ENCODE measurements at places on chromosomes 7 and 10.

DNA sequence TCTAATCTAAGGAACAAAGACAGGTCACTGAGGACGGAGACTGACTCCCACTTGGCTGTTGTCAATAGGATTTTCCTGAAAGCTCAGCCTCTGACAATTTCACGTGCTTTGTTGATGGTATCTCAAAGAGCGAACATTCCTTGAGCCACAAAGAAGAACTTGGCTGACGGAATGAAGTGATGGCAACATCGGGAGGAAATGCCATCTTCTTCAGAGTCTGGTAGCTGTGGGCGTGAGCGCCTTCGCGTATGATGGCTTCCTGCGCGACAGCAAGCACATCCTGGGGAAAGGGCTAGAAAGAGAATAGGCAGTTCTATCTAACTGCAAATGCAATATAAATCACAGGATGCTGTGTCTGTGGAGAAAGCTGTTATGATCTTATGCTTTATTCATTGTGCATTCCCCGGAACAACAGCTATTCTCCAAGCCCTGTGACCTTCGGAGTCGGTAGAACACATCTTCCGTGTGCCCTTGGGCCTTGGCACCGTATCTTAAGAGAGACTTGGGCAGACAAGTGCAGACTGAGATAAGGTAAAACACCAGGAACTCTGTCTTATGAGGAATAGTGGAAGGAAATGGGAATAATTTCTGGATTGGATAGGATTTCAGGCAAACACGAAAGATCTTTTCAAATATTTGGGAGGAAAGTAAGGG is 19.6 kb upstream of the GTPBP4 start:
- no peak for DNase-seq

DNA sequence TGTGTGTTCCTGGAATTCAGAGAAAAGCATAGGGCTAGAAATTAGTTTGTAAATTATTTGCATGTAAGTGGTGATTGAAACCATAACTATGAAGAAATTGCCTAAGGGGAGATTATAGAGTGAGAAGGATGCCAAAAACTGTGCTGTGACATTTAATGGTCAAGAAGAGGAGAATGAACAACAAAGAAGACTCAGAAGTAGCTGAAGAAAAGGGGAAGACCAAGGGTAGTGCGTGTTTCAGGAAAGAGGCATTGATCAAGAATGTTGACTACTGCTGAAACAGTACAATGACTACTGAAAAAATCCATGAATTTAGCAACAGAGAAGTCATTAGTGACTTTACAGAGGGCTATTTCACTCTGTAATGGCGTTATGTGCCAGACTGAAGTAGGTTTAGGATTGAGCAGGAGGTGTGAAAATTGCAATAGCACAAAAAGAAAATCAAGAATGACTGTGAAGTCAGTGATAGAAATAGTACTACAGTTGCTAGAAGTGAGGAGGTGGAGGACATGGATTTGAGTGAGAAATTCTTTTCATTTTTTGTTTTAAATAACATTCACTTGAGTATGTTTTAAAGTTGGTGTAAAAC is 28.9 kb upstream of the SAMD9L start:
- no peak for DNase-seq

DNA sequence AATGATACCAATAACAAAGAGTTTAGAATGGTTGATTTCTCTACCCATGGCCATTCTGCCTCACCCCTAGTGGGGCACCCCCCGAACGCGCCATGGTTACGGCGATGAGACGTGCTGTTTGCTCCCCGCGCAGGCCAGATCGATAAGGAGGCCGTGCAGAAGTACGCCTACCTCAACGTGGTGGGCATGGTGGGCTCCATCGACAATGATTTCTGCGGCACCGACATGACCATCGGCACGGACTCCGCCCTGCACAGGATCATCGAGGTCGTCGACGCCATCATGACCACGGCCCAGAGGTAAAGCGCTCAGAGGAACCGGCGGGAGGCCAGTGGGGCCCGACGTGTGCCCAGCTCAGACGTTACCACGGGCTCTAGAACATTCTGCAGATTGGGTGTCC is 36.3 kb downstream of the PFKP start:
- no peak for DNase-seq

DNA sequence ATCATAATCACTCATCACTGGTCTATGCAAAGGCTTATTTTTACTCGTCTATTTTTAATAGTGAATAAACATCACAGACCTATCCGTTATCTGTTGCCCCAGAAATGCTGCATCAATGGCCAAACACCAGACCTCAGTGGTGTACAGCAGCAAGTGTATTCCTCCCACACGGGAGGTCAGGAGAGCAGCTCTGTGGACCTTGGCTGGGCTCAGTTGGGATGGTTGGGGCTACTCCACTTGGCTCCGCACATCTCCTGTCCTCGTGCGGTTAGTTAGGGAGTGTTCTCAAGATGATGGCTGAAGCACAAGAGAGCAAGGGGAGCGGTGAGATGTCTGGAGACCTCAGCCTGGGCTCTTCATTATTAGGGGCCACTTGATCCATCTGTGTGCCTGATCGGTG is 2.0 kb downstream of the AKR1E2 start:
- no peak for DNase-seq

- no peak for DNase-seq
Observed at GRCh38 chr7:101159696-101160674, 5.4 kb downstream of the VGF start.

- peak; percentile 75 for DNase-seq
Observed at GRCh38 chr7:6026011-6026819, 5.0 kb upstream of the ANKRD61 start.

DNA sequence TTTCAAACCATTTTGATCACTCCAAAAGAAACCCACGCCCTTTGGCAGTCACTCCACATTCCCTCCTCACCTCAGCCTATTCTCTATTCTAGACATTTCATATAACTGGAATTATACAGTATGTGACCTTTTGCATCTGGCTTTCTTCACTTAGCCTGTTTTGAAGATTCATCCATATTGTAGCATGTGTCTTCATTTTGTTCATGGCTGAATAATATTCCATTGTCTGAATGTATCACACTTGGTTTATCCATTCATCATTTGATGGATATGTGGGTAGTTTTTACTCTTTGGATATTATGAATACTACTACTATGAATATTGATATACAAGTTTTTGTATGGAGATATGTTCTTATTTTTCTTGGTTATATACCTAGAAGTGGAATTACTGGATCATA is 3.5 kb upstream of the OTUD1 start:
- DNase-seq = no peak

GRCh38 chr7:144834641-144835144 is 1.2 kb downstream of the TPK1 start:
- DNase-seq = peak; percentile 60

DNA sequence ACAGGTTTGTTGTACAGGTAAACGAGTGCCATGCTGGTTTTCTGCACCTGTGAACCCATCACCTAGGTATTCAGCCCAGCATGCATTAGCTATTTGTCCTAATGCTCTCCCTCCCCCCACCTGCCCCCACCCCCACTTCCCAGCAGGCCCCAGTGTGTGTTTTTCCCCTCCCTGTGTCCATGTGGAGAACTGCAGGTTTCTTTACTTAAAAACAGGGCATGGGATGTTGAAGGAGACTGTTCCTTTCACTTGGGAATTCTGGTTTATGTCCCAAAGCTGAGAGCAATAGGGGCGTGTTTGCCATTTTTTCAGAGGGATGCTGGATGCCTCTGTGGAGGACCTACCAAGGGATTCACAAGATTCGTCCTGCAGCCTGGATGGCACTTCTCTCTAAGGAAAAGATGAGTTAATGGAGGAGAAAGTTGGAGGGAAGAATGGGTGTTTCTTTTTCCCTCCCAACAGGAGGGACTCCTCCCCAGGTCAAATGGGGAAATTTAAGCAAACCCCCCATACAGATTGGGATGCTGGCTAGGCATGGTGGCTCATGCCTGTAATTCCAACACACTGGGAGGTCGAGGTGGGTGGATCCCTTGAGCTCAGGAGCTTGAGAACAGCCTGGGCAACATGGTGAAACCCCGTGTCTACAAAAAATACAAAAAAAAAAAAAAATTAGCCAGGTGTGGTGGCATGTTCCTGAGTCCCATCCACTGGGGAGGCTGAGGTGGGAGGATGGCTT is 136.0 kb downstream of the GALNT17 start:
- no peak for DNase-seq

DNA sequence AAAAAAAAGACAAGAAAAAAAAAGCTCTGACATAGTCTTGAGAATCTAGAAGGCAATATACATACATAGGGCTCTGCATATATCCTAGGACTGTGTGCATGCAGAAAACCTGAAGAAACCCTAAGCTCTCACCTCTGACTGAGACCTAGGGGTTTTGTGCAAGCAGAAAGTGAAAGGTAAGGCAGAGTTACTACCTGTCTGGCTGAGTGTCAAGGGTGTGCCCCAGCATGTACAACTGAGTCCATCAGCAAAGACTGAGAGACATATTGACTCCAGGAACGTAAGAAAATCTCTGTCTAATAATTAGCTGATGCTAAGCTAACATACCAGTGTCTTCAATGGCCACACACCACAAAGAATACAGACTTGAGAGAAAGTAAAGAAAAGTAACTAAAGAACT is 16.3 kb upstream of the HNRNPH3 start:
- DNase-seq = no peak

DNA sequence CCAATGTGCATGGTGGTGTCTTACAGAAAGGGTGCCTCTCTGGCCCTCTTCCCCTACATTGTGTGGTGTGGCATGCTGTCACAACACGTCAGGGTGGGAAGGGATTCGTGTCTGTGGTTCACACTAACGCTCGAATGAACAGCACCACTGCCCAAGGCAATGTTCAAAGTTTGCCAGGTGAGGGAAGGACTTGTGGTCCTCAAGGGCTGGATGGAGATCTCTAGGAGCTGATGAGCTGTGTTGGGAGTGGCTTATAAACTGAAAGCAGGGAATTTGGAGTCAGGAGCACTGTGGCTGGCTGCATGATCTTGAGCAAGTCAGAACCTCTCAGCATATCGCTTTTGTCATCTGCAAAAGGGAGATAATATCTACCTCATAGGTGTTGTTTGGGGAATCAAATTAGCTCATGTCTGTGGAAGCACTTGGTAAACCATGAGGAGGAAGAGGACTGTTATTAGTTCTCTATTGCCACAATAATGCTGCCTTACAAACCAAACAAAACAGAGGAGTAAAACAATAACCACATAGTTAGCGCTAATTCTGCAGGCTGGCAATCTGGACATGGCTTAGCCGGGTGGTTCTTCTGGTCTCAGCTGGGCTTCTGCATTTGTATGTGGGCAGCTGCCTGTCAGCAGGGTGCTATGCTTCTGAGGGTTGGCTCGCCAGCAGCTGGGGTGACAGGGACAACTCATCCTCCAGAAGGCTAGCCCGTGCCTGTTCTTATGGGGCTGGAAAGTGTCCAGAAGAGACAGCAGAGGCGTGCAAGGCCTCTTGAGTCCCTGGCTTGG is 22.9 kb upstream of the C10orf105 start:
- DNase-seq = no peak

- DNase-seq = no peak
Observed at GRCh38 chr10:100534726-100535125, 1.0 kb upstream of the HIF1AN start.

DNA sequence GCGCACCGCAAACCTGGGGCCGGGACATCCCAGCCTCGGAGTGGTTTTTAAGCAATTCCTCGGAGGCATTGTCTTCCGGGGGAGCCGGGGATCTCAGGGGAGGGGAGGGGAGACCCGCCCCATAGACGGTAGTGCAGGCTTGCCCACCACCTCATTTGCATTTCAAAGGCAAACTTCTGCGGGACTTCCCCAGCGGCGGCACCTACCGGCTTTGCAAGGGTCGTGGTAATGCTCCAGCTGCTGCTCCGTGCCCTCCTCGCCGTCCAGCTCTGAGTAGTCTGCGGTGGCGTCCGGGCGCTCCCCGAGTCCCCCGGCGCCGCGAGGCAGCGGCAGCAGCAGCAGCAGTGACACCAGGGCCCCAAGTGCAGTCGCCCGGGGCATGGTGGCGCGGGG is 425 bp downstream of the TLL2 start:
- peak; percentile 32 for DNase-seq

- no peak for DNase-seq
Observed at GRCh38 chr10:76405922-76406321, 974.5 kb downstream of the LRMDA start.

- DNase-seq = no peak
Observed at GRCh38 chr10:178208-178607, 43.0 kb downstream of the ZMYND11 start.

DNA sequence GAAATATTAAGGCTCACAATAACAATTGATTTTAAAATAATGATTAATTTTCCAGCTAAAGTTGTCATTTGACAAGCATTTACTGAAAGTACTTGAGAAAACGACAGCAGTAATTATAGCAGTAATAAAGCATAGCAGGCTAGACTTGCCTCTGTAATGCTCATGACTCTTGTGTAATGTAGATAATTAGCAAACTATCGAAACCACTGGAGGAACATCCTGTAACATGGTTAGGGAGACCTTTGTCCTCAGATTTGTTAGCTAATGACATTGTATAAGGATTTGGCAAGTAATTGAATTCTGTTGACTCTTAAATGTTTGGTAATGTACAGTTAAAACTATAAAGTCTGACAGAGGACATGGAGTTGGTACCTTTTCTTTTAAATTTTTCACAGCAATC is 24.8 kb downstream of the ARL4A start:
- no peak for DNase-seq

GRCh38 chr10:74586088-74586585 is 240.3 kb upstream of the KAT6B start:
- peak; percentile 54 for DNase-seq

DNA sequence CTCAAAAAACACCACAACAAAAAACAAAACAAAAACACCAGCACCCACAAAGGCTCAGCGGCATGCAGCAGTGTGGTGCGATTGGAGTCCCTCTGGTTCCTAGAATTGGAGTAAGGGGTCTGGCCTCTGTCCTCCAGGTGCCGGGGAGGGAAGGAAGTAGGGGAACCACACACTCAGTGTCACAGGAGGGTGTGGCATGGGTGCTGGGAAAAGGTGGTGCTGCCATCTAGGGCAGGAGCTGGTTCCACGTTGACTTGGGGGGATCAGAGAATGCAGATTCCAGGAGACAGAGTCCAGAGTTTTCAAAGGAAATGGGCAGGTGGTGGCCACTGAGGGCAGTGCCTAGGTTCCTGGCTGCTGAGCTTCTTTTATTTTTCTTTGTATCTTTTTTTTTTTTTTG is 19.8 kb upstream of the WIPI2 start:
- no peak for DNase-seq

Data from CD4-positive, alpha-beta T cell treated with Interleukin-4 for 1 hour (primary cell).